ENCODE measurements at places on chromosomes 5 and 9. TPM values are rescaled to one million over a fixed set of nuclear protein-coding genes. Genes with fewer than 3 reads are reported as not detected.

The SLC45A2 gene
- total RNA-seq: not detected

The SCGB3A2 gene
- not detected for total RNA-seq

The OBP2B gene
- total RNA-seq: not detected

The ARHGEF39 gene
- 4.7 TPM for total RNA-seq

The NAIP gene
- 44.0 TPM for total RNA-seq

The OCLN gene
- 18.2 TPM for total RNA-seq

The TTLL11 gene
- 12.8 TPM for total RNA-seq

The DPYSL3 gene
- 254 TPM for total RNA-seq

The NEUROG1 gene
- not detected for total RNA-seq

The HAND1 gene
- total RNA-seq: 0.63 TPM

The EQTN gene
- total RNA-seq: 0.74 TPM

The ACOT12 gene
- total RNA-seq: 0.21 TPM

The CD72 gene
- total RNA-seq: 1.5 TPM

The SCAMP1 gene
- 97.5 TPM for total RNA-seq

The ZNF300 gene
- 21.3 TPM for total RNA-seq

The BAAT gene
- total RNA-seq: not detected

The CEP72 gene
- 5.7 TPM for total RNA-seq

All from urinary bladder (tissue), 4 donors.